ENCODE measurements at places on chromosomes 4 and X.

- DNase-seq, result no peak
These were observed 502.1 kb upstream of the IGFBP7 start for GRCh38 chr4:57612279-57612678.

DNA sequence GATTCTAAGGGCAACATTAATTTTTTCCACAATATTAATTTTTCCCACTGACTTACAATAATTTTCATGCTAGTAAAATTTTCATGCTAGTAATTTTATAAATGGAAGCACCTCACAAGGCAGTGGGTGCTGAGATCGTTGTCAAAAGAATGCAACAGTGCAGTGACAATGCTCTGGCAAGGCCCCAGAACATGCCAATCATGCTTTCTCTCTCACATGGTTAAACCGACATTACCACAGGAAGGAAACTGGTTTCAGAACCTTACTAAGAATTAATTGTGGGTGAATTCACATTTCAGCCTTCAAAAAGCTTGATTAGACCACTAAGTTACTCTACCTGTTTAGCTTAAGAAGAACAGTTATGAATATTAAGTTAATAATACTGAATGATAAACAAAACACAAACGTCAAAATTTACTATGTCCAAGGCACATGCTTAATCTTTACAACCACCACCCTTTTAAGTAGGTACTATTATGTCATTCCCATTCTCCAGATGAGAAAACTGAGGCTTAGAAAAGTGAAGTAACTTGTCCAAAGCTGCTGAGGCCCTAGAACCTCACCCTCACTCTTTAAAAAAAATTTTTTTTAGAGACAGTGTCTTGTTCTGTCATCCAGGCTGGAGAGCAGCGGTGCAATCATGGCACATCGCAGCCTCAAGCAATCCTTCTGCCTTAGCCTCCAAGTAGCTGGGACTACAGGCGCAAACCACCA is 10.0 kb upstream of the OPHN1 start:
- DNase-seq, result peak; percentile 45

DNA sequence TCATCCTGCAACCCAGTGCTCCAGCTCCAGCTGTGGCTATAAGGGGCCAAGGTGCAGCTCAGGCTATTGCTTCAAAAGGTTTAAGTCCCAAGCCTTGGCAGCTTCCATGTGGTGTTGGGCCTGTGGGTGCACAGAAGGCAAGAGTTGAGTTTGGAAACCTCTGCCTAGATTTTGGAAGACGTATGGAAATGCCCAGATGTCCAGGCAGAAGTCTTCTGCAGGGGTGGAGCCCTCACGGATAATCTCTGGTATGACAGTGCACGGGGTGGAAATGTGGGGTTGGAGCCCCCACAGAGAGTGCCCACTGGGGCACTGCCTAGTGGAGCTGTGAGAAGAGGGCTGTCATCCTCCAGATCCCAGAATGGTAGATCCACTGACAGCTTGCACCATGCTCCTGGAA is 44.5 kb downstream of the CYTL1 start:
- DNase-seq, result no peak

GRCh38 chr4:175953960-175954521 is 111.6 kb upstream of the WDR17 start:
- DNase-seq, result no peak

- no peak for DNase-seq
These were observed 45.2 kb upstream of the TRIM2 start for GRCh38 chr4:153159016-153159415.

- DNase-seq, result no peak
These were observed 75.5 kb downstream of the CASP3 start for GRCh38 chr4:184573701-184574100.

GRCh38 chr4:167713756-167714155 is 378.6 kb upstream of the ANXA10 start:
- DNase-seq, result no peak

- no peak for DNase-seq
These were observed 2308.1 kb upstream of the AGA start for GRCh38 chr4:179750374-179750773.

- DNase-seq, result no peak
These were observed 383 bp upstream of the TBC1D19 start for GRCh38 chr4:26583538-26583864.

DNA sequence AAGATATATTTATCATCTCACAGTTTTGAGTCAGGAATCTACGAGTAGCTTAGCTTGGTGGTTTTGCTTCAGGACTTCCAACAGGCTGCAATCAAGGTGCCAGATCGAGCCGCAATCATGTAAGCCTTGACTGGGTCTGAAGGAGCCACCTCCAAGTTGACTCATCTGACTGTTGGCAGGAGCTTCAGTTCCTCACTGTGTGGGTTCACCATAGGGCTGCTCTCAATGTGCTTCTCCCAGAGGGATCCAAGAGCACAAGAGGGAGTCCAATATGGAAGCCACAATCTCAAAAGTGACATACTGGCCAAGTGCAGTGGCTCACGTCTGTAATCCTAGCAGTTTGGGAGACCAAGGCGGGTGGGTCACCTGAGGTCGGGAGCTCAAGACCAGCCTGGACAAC is 26.5 kb downstream of the DCHS2 start:
- no peak for DNase-seq

DNA sequence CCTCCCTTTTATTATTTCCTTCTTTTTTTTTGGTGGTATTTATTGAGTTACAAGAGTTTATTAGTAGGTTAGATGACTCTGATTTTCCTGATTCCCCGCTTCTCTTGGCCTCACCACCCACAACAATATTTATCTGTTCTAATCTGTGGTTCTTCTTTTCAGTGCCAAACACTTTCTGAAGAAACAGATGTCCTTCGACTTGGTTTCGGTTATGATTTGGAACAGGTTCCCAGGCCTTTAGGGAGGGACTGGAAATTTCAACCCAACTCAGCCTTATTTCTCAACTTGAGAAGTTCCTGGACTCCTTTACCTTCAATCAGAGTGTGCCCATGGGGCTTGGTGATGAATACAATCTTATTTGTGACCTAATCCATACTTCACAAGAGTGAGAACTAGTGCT is 108.1 kb downstream of the UCHL1 start:
- no peak for DNase-seq

DNA sequence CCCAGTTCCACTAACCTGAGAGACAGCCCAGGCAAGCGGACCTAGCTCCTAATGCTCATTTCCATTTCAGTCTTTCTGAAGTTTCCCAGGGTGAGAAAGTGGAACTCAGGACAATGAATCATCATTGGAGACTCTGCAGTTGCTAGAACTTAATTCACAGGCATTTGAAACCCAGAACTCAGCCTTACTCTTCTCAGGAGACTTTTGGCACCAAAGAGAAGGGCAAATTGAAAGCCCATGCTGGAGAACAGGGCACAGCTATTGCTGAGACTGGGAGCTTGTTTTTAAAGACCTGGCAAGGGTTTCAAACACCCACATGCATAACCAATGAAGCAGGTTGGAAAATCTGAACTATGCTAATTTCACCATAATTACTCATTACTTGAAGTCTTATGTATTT is 36.0 kb downstream of the BST1 start:
- DNase-seq, result no peak

GRCh38 chr4:41360214-41360920 is 103.6 kb downstream of the UCHL1 start:
- peak; percentile 59 for DNase-seq

GRCh38 chrX:21963731-21964405 is 23.4 kb downstream of the SMS start:
- DNase-seq, result no peak

DNA sequence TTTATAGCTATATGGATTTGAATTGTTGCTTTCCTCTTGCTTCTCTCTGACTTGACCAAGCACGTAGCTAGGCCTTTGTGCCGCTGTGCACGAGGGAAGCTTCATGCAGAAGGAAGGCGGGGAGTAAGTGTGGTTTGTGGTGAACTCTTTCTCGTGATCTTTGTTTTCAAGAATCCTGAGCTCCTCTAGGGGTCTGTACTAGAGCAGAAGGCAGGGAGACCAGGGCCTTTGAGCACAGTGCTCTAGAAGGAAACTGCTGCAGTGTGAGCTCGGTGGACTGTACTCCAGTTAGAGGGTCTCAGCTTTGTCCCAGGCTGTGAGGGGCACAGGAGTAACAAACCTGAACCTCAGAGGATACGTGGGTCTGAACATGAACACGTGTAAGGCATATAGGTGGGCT is 49.0 kb downstream of the AGA start:
- no peak for DNase-seq

DNA sequence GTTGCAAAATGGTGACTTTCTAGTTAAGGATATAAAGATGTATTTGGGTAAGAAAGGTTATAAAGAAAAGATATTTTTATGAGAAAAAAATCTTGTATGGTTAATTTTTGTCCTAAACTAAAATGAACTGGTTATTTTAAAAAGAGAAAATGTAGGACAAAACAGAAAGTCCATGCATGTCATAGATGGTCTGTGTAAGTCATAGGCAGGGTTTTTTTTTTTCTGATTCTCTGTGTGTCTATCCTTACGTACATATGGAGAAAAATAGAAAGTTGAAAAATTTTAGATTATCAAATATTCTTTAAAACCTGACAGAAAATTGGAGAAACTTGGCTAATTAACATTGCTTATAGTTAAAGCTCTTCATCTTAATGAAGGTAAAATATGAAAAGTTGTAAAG is 493.4 kb downstream of the IQCM start:
- no peak for DNase-seq

- peak; percentile 38 for DNase-seq
These were observed 677 bp upstream of the CYP4V2 start for GRCh38 chr4:186190581-186191199.

DNA sequence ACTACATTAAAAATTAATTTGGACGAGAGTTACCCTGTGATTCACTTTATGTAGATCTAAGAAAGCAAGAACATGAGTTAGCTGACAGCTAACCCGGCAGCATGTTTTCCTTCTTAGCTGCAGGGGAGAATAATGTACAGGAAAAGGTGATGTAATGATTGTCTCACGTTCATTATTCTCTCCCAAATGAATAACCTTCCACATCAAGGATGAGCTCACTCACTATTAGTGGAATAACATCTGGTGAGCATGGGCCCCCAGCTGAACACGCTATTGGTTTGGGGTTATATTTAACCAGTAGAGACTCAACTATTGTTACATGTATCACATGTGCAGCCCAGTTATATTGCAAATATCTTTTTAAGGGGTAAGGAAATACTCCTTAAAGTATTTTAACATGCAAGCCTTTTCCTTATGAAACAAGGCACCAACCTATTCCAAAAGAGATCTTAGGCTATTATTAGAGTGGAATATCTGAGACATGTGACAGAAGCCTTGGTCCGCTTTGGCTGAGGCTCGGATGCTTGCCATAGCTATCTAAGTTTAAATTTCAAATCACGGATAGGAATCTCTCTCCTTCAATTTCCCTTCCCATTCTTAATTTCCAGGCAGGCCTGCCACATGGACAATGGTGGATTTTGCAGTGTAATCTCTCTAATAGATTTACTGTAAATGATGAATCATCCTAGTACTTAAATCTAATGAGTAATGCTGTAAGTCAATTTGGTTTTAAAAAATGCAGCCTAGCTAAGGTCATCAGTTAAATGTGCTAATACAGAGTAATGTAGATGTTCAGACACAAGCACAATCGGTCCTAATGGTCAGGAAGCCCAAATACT is 99.0 kb upstream of the OTUD4 start:
- no peak for DNase-seq

DNA sequence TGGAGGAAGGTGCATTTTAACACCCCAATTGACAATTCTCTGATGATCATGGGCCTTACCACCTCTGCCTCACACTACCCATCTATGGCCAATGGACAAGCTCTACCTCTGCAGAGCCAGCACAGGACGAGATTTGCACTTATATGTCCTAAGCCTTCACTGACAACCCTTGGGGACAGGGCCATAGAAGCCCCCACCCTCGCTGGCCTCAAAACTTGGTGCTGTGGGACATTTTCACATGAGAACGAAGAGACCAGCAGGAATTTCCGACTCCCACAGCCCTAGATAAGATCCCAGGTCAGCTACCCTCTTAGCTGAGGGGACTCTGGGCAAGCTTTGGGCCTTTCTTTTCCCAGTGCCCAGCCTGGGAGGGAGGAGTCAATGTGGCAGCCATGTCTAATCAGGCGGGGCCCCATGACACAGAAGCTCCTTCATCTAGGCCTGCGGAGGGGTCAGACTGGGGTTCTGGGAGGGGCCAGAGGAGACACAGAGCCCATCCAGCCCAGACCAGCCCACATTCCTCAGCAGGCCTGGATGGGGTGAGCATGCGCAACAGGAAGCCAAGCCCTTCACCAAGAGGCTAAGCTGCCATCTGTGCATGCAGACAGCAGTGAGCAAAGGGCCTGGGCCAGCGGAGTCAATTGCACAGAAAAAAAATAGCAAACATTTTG is 12.1 kb downstream of the PJA1 start:
- DNase-seq, result no peak

- DNase-seq, result no peak
These were observed 281.4 kb downstream of the RAB28 start for GRCh38 chr4:13202701-13203100.

GRCh38 chrX:64202808-64203325 is 2.6 kb downstream of the AMER1 start:
- DNase-seq, result no peak

DNA sequence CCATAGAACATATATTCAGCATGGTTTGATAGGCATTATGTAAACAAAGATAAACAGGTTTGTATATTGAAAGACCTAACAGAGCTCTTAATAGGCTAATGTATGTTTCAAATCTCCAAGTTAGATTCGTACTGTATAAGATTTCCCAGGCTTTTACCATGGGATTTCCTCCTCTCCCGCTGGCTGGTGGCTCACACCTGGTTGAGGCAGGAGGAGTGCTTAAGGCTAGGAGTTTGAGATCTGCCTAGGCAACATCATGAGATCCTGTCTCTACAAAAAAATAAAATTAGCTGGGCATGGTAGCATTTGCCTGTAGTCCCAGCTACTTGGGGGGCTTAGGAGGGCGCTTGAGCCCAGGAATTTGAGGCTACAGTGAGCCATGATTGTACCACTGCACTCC is 5.4 kb downstream of the CPE start:
- no peak for DNase-seq

GRCh38 chr4:138320831-138321230 is 78.7 kb upstream of the SLC7A11 start:
- DNase-seq, result no peak

GRCh38 chr4:185916683-185917082 is 104.7 kb upstream of the SORBS2 start:
- no peak for DNase-seq

All from breast epithelium (tissue), 4 donors.